Trophoblast cell (in vitro differentiated cells and primary cell): ENCODE measurements at places on chromosomes 2 and 18.
A peak's percentile ranks its signal among the peaks of the same experiment; 100 is the strongest.

DNA sequence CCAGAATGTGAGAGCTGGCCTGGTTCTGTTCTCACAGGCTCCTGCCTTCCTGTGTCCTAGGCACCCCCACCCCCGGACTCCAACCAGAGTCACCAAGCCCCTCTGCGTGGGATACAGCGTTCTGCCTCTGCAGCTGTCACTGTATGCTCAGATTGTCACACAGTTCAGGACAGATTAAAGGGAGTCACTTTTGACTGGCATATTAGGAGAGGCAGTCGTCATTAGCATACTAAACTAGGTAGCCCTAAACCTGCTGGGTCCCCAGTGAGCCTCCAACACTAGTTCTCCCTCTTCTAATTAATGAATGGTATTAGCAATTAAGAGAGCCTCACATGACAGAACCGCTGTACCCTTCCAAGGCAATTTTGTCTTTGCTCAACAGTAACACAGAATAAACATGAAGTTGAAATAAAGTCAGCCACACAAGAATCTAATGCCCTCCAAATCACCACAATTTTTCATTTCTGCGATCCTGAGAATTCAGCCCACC lies 340.2 kb downstream of the CMPK2 start:
- no peak for DNase-seq

DNA sequence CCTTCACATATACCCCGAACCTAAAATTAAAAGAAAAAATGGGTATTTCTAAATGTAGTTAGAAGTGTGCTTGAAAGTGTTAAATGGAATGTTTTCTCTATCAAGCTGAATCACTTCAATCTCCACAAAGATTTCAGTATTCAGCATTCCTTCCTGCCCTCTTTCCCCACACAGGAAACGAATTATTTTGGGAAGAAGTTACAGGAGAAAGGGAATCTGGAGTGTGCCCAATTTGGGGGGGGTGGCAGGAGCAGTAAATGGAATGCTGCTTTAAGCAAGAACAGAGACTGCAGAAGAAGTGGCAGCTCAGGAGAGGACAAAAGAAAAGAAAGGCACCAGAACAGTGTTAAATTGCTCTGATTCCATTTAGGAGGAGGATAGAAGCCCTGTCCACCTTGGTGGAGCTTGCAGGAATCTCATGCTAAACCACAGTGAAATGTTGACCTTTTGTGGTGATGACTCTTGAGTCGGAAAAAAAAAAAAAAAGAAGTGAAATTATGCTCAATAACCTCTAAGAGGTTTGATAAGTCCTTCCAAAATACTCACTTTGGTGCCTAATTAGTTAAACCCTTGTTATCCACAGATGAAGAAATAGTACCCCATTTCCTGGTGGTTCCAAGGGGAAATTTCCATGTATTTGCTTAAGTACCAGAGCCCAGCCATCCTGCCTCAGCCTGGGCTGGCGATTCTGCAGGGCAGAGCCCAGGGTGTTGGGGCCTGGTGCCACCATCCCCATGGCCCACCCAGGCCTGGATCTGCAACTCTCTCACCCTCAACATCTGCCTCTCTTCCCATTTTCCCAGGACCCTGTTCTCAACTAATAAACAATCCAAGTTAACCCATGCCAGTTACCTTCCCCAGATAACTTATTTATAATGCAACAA lies 56.5 kb downstream of the MYO5B start:
- DNase-seq, result no peak

DNA sequence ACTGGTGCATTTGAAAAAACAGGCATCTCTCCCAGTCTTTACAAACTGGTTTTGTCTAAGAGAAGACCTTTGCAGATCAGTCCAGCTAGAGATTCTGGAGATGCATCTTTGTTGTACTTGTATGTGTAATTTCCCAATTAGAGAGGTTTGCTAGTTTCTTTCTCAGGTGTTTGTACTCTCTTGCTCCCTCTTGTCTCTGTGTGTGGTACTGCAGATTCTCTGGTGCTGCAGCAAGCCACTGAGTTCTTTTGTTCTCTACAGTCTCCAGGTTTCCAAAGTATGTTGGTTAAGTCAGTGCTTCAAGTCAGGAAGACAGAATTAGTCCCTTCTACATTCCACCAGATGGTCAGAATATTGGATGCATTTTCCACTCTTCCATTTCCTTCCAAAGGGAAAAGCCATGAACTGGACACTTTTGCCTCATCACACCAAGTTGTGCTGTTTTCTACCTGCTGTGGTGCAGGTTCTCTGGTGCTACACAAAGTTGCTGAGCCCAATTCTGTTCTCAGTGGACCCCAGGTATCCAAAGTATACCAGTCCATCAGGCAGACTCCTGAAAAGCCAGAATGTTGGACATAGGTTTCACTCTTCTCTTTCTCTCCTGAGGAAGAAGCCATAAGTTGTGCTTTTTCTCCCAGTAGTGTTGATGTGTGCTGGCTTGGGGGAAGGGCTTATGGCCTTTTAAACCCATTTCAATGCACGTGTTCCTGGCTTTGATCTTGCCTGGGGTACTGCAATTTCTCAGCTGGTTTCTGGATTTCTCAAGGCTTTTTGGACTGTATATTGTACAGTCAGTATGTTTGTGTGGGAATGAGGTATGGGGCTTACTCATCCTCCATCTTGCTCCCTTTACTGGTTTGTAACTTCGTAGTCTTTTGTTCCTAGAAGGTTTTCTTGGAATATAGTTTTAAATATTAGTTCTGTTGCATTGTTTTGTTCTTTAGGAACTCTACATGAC lies 29.8 kb downstream of the EPC2 start:
- peak; percentile 19 for DNase-seq

DNA sequence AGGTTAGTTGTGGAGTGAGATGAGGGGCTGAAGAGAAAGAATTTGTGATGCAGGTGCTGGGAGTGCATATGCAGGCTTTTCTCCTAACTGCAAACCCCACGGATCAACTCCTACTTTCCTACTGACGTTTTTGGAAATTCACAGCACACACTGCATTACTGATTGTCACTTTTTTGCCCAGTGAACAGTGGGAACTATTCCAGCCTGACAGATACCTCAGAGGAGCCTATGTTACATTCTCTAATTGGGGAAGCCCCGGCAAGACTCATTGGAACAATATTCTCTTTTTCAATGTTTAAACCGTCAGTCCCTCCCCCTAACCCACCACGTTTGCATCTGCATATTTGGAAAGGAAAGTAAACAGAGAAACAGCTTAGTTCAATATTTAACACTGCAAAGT lies 126.2 kb downstream of the DPP4 start:
- no peak for DNase-seq

- DNase-seq, result no peak
Measured at GRCh38 chr18:13910986-13911385, 4.3 kb downstream of the MC2R start.

DNA sequence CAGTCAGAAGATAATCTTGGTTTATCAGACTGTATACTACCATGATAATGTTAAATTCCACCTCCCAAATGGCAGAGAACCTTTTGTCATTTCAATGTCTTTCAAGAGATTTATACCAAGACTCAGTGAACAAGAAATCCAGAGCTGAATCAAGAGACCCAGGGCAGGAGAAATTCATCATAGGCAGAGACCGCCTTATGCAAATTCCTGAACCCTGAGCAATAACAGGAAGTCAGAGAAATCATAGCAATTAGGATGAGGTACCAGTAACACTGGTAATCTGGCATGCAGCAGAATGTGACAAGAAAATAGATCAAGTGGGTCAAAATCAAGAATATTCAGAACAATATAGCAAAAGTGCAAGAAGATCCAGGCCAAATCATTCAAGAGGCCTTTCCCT lies 412.4 kb upstream of the LRATD1 start:
- no peak for DNase-seq

GRCh38 chr2:240620149-240620731 lies 5.0 kb upstream of the GPR35 start:
- no peak for DNase-seq

GRCh38 chr18:38362286-38362792 lies 796.7 kb upstream of the CELF4 start:
- DNase-seq, result no peak

- peak; percentile 35 for DNase-seq
Measured at GRCh38 chr2:64062840-64063239, 43.6 kb upstream of the VPS54 start.

DNA sequence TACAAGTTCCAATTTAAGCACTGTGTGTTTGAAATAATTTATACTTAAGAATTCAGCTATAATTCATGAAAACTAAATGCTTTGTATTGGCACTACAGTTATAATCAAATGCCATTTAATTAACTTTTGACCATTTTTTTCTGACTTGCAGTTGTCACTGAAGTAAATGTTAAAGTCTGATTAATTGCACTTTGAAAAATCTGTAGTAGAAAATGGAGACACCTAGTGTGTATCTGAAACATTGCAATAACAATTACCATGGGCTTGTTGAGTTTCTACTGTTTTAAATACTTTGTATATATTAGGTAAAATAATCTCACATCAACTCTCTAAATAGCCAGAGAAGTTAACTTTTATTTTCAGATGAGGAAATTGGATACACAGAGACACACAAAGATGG lies 458.6 kb upstream of the FSIP2 start:
- no peak for DNase-seq

GRCh38 chr18:6819332-6819731 lies 89.8 kb downstream of the ARHGAP28 start:
- DNase-seq, result no peak

GRCh38 chr2:191404568-191404991 lies 159.4 kb downstream of the MYO1B start:
- DNase-seq, result peak; percentile 44

DNA sequence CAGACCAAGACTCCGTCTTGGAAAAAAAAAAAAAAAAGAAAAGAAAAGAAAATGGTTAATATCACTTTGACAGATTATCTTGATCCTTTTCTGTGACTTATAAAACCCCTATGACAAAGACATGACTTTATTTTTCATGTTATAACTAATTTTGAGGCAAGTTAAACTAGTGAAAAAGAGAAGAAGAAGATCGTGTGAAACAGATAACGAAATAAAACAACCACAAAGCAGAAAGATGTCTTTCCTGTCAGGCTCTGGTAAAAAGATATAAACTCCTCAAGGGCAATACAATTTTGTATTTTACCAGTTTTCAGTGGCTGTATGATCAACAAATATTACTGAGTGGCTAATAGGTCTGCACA lies 13.4 kb upstream of the RBMS1 start:
- DNase-seq, result no peak

DNA sequence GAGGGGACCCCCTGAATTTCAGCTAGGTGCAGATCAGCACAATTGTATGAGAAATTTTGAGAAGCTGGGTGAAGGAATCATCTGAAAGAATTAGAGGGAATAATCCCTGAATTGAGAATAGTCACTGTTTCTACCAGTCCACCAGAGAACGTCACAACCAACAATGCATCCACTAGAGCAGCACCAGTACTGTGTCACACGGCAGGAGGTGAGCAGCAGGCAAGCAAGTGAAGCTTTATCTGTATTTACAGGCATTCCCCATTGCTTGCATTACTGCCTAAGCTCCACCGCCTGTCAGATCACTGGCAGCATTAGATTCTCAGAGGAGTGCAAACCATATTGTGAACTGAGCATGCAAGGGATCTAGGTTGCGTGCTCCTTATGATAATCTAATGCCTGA lies 40.7 kb downstream of the GDF7 start:
- no peak for DNase-seq

DNA sequence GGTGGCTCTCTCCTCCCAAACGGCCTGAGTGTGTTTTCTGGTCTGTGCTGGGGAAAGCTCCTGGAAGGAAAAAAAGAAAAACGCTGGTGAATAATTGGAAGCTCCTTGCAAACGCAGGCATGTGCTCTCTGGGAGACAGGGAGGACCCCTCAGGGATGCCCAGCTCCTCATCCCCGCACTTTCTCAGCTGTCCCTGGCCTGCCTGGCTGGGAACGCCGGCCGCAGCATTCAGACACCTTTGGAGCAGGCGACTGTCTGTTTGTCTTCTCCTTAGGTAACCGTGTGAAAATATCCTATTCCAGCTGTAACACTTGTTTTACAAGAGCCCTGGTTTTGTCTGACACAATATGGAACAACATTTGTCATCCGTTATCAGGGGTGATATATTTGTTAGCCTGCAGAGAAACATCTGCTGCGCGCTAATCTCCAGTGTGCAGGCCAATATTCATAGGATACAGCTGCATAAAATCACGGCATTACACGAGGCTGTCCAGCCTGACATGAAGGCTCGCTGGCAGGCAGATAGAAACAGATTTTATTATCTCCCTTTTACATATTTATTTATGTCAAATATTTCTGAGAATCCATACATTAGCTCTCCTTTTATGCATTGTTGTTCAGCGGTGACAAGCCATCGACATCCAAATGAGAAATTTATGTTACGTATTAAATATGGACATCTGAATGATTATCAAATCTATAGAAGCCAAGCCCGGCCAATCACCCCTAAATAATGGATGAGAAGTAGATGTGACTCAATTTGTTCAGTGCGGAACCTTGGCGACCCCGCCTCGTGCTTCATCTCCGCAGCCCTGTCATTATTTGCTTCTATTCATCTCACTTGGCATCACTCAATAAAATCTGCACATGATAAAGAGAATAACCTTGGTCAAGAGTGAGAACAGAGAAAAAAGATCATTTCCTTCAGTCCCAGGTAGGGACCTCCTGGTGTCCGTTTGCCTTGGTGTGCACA lies 675.1 kb upstream of the SALL3 start:
- no peak for DNase-seq

DNA sequence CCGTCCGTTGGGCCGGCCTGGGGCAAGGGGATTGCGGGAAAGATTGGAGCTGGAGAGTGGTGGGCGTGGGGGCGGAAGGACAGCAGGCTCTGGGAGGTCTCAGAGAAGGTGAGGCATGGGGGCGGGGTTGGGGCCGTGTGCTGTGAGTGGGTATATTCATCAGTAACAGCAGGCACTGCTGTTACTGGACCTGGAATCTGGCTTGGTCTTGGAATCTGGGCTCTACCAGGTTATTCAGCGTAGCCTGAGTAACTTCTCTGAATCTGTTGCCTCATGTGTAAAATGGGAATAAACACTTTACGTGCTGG lies 435 bp downstream of the RNF181 start:
- DNase-seq, result peak; percentile 67

DNA sequence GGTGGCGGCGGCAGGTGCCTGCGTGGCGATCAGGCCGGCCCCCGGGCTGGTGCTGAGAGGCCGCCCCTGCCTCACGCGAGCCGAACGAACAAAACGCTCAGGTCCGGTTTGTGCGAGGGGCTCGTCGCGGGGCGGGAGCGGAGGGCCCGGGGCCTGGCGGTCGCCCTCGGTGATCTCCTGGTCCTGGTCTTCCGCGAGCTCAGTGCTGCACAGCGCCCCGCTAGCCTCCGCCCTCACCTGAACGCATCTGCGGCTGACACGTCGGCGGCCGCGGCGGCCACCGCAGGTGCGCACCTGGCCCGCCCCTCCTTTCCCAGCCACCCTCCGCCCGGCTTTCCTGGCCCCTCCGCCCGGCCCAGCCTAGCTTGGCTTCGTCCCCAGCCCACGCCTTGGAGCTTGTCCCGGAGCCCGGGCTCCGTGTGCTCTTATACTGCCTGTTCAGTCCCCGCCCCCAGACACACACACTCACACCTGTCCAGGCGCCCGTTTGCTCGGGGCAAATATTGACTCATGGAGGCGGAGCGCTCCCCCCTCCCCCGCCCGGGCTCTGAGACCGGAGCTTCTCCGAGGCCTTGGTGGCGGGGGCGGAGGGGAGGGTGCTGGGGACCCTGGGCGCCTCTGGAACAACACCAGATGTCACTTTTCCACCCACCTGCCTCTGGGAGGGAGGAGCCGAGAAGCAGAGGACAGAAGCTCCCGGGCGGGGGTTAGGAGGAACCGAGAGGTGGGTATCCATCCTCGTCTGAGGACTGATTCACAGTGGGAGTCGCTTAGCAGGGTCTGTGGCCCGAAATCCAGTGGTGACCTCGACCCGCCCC lies 8.6 kb upstream of the CRYBA2 start:
- peak; percentile 87 for DNase-seq
